OCI-LY7 (cell line): ENCODE measurements at places on chromosomes 7 and 10.

DNA sequence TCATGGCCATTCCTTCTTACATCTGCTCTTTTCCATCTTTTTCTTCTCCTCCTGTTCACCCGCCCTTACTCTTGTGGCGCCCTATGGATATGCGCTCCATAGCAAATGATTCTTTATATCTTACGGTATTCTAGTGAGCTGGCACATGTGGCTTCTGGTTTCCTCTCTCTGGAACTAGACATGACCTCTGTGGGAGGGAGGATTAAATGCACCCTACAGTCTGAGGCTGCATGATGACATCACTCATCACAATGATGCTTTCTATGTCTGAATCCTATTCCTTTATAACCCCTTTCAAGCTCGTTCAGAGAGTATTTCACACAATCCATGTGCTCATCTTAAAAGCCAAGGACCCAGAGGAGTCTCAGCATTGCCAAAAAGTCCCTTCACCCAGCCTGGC is 153.3 kb downstream of the EGFR start:
- DNase-seq, result no peak

GRCh38 chr7:93828260-93828659 is 62.3 kb downstream of the TFPI2 start:
- no peak for DNase-seq

GRCh38 chr7:155298288-155298833 is 683 bp downstream of the INSIG1 start:
- DNase-seq, result no peak

DNA sequence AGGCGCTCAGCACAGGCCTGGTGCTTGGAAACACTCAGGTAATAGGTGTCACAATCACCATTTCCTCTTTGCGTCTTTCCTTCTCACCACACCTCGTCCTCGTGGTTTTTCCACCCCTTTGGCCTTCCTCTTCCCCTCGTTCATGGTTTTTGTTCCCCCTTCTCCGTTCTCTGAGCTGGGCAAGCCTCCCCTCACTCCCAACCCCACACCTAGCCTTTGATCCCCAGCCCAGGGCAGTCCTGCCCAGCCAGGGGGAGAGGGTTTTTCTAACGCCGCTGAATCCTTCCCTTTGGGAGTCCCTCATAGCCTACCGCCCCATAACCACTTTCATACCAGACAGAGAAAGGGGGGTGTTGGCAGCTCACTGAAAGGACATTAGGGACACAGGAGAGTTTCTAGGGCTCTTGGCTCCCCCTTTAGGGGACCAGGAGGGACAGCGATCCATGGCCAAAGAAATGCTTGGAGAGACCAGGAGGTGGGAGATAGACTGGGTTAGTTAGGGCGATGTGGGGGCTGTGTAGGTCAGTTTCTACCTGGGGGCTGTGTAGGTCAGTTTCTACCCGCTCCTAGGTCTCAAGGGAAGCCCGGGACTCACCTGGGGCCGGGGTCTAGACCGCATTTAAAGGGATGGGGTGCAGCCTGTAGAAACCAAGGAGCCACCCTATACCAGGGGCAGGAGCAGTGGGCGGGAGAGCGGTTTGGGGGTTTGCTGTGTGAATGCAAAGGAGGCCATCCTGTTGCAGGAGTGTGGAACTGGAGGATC is 1.4 kb downstream of the EPHB4 start:
- DNase-seq, result no peak

GRCh38 chr10:92239600-92240288 is 51.1 kb downstream of the CPEB3 start:
- DNase-seq, result peak; percentile 38

DNA sequence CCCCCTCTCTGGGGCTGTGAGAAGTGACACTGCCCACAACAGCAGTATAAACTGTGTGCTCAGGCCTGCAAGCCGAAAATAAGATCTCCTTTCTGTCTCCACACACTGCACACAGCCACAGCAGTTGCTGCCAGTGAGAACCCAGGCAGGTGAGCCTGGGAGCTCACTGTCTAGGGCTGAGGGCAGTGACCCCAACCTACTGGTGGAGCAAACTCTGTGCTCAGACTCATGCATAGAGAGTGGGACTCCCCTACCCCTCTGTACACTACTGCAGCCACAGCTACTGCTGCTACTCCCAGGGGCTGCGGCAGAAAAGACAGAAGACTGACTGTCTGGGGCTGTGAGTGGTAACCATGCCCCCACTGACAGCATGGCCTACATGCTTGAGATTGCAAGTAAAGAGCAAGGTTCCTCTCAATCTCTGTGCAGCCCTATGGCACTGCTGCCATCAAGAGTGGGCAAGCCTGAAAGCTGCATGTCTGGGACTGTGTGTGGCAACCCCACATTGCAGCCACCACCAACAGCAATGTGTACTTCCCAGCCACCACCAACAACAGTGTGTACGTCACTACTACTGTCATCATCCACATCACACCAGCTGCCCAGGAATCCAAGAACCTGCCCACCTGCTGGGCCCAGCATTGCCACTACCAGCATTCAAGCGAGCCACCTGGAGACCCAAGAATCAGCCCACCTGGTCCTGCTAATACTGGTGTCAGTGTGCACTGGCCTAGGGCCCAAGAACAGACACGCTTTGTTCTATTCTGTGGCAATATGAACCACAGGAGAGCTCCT is 226.1 kb downstream of the XPNPEP1 start:
- no peak for DNase-seq
